Hindlimb muscle (tissue), 1 donor: ENCODE measurements at places on chromosomes 11 and 22.

DNA sequence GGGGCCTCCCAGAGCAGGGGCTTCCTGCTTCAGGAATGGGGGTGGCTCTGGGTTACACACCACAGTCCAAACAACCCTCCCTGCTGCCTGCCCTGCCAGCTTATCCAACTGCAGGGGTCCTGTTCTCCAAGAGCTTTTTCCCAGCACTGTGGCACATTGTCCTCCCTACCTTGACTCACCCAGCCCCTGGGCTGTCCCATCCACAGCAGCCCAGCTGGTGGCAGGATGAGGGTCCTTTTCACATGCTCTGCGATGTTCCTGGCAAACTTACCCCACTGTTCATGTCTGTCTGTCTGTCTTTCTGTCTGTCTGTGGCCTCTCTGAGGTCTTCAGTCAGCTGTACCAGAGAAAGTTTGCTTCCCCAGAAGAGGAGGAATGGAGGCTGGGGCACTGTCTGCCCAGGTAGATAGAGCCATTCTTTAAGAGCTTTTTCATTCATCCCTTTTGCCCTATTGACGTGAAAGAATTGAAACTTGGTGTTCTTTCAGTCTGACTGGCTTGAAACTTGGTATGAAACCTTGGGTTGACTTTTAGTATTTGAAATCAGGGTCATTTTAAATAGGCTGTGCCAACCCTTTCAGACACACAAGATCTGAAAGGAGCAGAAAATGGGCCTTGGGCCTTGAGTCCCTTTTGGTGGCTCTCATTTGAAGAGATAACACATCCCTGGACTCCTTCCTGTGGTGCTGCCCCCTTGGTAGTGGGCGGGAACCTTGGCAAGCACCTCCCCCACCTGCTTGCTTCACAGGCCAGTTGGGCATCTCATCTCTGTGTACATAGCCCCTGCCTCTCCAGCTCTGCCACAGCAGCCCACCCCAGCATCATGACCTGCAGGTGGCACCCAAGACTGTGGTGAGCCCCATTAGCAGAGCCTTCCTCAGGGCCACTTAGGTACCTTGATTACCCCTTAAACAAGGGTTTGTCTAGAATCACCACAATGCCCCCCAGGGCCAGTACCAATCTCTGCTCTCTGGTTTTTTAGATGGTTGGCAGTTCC, 74.6 kb upstream of the SUSD2 start:
- DNase-seq = no peak

GRCh38 chr11:5992604-5993251, 5.9 kb upstream of the OR52L1 start:
- DNase-seq = no peak

DNA sequence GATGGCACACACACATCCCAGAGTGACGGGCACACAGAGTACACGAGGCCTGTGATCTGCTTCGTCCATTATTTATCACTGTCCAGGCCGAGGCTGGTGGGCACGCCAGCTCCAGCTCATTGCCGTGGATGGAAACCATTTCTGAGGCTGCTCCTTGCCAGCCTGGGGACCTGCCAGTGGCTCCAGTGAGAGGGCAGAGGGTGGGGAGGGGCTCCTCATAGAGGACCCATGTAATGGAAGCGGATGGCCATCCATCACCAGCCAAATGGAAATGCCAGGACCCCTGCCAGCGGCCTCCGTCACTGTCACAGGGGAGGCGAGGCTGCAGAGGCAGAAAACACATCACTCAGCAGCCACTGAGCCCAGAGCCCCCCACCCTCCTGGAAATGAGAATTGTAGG, 35.7 kb downstream of the TP53I11 start:
- no peak for DNase-seq

GRCh38 chr11:128282053-128282452, 305.3 kb downstream of the ETS1 start:
- no peak for DNase-seq

GRCh38 chr11:73272680-73273038, 521 bp downstream of the P2RY6 start:
- DNase-seq = no peak

DNA sequence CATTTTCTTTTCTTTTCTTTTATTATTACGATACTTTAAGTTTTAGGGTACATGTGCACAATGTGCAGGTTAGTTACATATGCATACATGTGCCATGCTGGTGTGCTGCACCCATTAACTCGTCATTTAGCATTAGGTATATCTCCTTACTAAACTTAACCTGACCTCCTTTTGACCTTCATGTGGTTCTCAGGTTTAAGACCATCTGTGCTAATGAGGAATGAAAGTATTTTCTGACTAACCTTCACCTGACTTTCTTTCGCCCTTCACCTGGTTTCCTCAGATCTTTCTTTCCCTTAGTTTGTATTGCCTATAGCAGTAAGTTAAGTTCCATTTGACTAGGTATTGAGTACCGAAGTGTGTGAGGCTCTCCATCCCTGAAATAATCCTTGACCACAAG, 6.5 kb downstream of the EXPH5 start:
- DNase-seq = no peak

- no peak for DNase-seq
Observed at GRCh38 chr22:45529971-45530575, 27.4 kb downstream of the FBLN1 start.

DNA sequence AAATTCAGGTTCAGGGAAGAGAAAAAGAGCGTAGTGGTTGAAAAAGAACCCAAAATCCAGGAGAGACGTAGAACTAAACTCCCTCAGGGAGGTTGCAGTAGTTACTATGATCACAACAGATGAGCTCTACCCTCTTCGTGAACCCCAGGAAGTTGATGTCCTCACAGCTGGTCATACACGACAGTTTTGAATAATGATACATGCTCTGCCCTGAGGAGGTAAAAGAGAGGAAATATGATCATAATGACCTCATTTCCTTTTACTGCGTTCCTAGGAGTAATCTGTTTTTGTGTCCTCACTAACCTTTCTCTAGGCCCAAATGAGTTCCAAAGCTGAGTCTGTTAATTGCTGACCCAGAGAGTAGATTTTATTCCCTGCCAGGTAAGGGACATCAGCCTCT, 1.3 kb downstream of the PATE2 start:
- DNase-seq = no peak

- DNase-seq = no peak
Observed at GRCh38 chr22:24429411-24430365, 2.3 kb downstream of the ADORA2A start.

DNA sequence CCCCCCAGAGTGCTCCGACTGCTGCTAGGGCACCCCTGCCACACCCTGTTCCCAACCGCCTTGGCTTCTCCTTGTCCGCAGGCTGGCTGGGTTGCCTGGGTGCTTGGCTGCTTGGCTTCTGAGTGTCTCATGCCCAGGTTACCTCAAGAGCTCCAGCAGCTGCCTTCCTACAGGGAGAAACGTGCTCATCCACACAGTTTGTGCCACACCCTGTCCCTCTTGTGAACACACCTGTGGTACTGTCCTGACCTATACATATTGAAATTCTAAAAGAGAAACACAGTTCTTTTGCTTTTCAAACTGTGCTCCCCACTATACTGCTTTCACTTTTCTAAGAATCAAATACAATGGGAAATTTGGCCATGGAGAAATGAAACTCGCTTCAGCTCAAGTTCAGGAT, 191.4 kb downstream of the DBX1 start:
- no peak for DNase-seq
